ENCODE measurements at places on chromosomes 7 and 10.

- no peak for DNase-seq
These were observed 30.6 kb downstream of the APBB1IP start for GRCh38 chr10:26468700-26469099.

GRCh38 chr7:17043012-17043877 lies 161.5 kb upstream of the AGR3 start:
- no peak for DNase-seq

DNA sequence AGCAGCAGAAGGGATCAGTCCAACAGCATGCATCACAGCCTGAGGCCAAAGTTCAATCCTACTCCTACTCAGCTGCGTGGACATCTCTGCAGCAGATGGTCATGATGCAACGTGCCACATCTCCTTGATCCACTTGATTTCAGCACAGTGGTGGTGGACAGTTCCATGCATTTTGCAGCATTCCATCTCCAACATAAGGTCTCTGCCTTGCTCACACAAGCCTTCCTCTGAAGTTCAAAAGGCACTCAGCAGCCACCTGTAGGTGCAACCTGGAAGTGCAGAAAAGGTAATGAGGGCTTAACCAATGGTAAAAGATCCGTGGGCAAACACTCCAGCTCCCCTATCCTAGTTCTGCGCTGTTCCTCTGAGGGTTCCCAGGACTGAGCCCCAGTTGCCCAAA lies 57.5 kb upstream of the CHCHD3 start:
- no peak for DNase-seq

DNA sequence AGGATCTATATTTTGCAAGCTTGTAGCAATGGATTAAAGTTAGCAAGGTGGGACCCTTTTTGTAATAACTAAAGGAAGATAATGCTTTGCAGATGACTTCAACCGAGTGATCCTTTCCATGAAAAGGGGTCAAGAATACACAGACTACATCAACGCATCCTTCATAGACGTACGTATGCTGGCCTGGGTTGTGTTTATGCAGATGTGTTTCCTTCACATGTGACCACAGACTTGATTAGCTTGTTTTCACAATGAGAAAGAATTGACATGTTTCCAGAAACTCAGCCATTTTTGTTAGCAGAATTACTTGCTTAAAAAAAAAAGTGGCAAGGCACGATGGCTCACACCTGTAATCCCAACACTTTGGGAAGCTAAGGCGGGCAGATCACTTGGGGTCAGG lies 54.2 kb downstream of the MKI67 start:
- no peak for DNase-seq

DNA sequence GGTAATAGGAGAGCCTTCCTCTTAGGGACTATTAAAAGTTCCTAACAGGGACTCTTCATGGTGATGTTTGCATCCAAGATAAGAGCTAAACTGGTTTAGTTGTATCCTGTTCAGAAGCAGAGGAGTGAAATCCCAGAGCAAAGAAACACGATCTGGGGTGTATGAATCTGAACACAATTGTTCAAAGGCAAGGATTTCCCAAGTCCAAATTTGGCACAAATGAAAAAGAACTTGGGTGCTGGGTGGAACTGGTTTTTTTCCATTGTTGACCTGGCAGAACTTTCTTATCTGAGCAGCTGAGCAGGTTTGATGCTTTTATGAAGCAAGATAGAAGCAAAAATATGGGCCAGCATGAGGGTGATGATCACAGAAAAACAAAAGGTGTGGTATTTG lies 6.0 kb downstream of the AGFG2 start:
- DNase-seq = no peak
